ENCODE measurements at places on chromosomes 11 and 22.

DNA sequence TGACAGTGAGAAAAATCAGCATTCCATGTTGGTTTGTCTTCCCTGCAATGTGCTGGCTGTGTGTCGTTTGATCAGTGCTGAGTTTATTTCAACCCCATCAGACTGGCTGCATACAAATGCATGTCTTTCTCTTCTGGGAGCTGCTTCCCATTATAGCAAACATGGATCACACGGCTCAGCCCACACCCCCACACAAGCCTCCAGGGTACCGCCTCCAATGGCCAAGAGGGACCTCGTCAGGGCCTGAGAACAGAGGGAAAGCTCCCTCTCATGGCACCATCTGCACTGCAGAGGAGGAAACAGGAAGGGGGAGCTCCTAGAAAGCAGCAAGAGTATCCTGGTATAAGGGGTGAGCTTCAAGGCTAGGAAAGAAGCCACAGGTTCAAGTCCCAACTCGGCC, 214.2 kb downstream of the LARGE1 start:
- no peak for DNase-seq

DNA sequence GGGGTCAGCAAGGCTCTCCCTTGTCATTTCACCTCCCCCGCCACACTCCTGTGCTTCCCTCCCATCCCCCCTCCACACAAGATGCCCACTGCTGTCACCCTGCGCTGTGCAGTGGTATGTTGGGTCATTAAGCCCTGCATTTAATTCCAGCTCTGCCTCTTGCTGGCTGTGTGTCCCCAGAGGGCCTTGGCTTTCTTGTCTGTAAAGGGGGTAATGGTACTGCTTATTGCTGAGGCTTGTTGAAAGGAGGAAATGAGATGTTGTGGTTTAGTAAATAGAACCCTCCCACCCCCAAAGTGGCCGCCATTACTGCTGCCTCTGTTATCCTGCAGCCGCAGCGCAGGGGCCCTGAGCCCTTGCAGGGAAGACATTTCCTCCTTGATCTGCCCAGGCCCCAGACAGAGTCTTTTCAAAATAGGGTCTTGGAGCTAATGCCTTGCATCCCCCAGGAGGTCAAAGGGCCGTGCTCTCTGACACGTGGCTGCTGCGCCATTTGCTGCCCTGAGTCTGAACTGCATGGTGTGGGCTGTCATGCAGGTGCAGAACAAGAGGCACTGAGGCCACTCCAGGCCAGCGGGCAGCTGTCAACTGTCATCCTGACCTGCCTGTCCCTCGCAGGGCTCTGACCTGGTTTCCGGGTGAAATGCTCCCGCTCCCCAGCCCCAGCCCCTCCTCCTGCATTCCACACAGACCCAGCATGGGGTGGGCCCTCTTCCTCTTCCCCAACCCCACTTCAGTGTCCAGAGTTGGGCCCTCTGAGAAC, 18.7 kb downstream of the PVALB start:
- DNase-seq: no peak

DNA sequence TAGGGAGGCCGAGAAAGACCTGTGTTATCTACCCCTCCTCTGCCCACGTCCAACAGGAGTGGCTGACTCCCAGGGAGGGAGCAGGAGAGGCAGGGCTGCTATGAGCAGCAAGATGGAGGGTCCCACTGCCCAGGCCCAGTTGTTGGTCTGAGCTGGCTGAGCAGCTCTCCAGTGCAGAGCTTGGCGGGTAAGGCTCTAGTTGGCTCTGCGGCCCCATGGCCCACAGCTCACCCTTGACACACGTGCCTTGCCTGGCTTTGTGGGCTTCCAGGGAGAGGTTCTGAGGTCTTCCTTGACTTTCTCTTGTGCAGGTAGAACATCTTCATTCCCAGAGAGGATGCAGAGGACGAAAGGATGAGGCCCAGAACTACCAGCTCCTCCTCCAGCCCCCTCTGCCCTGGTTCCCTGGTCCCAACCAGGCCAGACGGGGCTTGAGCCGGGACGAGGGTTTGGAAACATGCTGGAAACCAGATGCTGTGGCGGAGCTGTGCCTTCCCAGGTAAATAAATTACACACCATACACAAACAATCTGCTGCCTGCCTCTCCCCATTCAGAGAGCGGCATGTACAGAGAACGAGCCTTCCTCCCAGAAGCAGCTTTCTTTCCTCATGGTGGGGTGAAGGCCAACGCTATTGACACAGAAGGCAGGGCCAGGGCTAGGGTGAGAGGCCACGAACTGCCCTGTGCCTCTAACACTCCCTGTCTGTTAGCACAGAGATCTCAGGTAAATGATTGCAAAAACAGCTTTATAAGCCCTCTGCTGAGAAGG, 48.1 kb downstream of the DSCAML1 start:
- DNase-seq: no peak

DNA sequence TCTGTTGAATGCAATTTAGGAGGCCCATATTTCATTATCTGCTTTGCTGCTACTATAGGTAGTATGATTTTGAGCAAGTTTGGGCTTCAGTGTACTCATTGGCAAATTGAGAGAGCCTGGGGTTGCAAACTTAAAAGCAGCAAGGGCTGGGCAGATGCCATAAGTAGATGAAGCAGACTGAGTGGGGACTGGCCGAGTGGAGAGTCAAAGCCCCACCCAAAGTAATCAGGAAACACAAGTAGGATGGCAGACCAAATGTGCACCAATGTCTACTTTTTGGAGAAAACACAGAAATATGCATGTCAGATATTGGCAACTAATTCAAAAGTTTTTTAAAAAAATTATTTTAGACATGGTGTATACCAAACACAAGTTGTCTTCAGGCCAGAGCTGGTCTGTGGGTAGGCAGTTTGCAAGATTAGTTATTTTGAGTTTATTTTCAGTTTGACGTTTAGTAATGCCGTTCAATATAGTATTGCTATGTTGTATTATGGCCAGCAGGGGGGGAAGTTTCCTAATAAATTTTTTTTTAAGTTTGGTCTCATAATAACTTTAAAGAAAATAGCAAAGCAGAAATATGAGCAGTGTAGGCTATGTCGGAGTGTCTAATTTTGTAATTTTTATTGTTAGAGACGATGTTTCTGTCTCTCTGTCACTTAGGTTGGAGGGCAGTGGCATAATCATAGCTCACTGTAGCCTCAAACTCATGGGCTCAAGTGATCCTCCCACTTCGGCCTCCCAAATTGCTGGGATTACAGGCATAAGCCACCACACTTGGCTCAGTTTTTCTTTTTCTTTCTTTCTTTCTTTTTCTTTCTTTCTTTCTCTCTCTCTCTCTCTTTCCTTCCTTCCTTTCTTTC, 105.1 kb downstream of the HIPK3 start:
- DNase-seq: no peak

- DNase-seq: no peak
These were observed 35.5 kb downstream of the ACO2 start for GRCh38 chr22:41504397-41504796.

- DNase-seq: no peak
These were observed 1349.0 kb downstream of the BRD1 start for GRCh38 chr22:48478529-48479265.

- no peak for DNase-seq
These were observed 521.3 kb upstream of the LRRC4C start for GRCh38 chr11:41980741-41981140.

DNA sequence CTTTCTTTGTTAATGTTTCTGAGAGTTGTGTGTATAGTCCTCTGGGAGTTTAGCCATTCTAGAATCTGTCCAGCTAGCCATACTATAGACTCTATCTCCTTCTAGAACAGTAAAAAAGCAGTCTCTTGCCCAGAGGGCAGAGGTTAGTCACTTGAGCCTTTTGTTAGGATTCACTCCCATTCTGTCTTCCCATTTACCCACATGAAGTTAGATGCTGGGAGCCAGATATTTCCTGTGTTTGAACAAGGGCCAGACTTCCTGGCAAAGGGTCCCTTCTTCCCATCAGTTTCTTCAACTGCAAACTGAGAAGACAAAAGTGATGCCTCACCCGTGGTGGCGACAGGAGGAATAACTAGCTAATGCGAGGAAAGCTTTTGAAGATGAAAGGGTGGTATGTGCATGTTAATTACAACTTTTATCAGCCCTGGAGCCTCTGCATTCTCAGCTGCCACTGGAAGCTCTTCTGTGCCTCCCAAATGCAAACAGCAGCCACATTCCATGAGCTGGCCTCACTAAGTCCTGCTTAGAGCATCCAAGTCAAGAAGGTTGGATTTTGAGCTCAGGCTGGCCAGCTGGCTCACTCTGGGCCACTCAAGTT, 12.8 kb downstream of the CD44 start:
- no peak for DNase-seq

DNA sequence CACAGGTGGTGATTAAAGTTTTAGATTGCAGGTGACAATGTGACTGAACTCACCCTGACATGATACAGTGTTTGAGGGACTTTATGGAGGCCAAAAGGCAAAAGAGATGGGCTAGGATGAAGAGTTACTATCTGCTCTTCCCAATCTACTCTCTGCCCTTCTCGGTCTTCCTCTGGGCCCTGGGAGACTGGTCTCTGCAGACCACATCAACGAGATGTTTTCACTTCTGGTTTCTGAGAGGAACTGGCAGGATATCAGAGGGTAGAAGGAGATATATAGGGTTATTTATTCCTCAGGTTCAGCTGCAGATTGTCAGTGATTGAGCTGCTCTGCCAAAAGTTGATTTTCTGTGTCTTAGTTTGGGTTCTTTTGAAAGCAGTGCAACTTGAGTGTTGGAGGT, 32.4 kb upstream of the CD44 start:
- DNase-seq: no peak

GRCh38 chr11:8802251-8802650, 108.7 kb upstream of the AKIP1 start:
- DNase-seq: no peak

DNA sequence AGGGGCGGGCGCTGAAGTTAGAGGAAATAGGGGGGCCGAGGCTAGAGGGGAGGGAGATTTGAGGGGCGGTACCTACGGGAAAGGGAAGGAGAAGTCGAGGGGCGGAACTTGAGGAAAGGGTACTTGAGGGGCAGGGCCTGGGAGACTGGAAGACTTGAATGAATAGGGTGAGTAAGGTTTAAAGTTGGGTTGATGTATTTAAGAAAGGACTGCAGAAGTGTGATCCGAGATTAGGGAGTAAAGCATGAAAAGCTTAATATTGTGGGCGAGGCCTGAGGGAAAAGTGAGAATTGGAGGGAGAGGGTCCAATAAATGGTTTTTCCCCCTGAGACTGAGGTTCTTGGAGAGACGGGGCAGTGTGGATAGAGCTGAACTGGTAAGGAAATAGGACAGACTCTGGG, 723 bp downstream of the HSCB start:
- no peak for DNase-seq

- no peak for DNase-seq
These were observed 44.7 kb downstream of the MICAL2 start for GRCh38 chr11:12154871-12155668.

- no peak for DNase-seq
These were observed 54.9 kb upstream of the BLID start for GRCh38 chr11:122170815-122171475.

- DNase-seq: no peak
These were observed 514.7 kb upstream of the CHORDC1 start for GRCh38 chr11:90737444-90738050.

- DNase-seq: no peak
These were observed 24.4 kb downstream of the AASDHPPT start for GRCh38 chr11:106101819-106102218.

GRCh38 chr11:47857892-47858543, 9.9 kb upstream of the NUP160 start:
- DNase-seq: no peak

GRCh38 chr11:94322501-94322900, 18.1 kb downstream of the IZUMO1R start:
- DNase-seq: no peak

Data from stimulated activated CD8-positive, alpha-beta memory T cell treated with anti-CD3 and anti-CD28 coated beads, Interleukin-12 subunit alpha, Interleukin-12 subunit beta, amount 100 ng/mL, for 4 hours (primary cell).